Esophagus muscularis mucosa (tissue), 4 donors: ENCODE measurements at places on chromosomes 2 and 18. TPM values are rescaled to one million over a fixed set of nuclear protein-coding genes. Genes with fewer than 3 reads are reported as not detected.

GRCh38 chr18:31658670-31659575 lies 25.5 kb downstream of the B4GALT6 start:
- DNase-seq, result no peak

DNA sequence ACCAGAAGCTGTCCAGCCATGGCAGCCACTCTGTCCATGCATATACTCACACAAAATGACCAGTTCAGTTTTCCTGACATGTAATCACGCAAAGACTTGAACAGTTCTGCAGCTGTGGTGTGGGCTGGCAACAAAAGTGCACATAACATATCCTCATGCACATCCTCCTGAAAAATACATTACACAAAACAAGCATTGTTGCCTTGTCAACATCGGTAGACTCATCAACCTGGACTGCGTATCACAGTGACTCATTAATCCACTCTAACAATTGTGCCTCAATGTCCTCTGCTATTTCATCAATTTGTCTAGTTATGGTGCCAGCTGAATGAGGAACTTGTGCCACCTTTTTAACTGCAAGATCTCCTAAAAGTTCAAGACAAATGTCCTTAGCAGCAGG lies 19.5 kb downstream of the RBKS start:
- no peak for DNase-seq

DNA sequence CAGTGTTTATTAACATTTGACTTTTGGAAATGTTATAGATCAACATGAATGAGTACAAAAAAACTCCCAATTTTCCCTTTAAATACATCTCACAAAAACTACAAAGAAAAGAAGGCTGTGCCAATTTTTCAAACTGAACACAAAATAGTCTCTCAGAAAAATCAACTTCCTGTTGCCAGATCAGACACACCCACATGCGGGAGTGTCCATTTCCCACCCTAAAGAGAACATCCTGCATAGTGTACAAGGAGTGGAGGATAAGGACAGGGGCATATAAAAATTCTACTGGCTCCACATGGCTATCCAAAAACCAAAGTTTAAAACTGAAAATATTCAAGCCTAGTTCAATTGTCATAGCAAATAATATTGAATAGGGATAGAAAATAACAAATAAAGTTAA lies 165.3 kb downstream of the ATAD2B start:
- no peak for DNase-seq

DNA sequence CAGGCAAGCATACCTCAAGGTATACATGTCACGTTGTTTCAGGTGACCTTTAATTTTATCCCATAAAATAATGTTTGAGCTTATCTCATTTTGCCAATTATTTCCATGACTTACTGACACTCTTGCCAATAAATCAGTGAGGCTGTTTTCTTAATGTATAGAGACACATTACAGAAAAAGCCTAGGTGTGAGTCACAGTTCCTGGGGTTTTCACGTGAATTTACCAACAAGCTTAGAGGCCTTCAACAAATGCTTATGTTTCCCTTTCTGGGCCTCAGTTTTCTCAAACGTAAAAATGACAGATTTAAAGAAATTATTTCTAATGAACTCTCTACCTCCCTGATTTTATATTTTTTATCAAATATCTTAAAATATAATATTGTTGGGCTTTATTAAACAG lies 517.5 kb upstream of the SPHKAP start:
- no peak for DNase-seq

DNA sequence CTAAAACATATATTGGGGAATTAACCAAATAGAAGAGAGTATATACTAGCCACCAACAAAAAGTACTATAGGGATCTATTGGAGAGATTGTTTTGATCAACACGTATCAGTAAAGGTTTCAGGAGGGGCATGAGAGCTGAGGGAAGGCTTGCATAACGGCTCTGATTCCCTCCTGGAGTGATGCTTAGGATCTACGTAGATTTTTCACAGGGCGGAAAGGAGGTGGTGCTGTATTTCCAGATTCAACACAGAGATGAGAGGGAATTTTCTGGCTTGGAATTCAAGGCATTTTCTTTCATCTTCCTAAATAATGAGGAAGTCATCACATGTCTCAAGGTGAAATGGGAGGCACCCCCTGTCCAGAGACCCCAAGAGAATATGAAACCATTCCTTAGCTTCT lies 443.8 kb downstream of the CMPK2 start:
- no peak for DNase-seq

GRCh38 chr2:196980001-196980400 lies 53.5 kb upstream of the PGAP1 start:
- DNase-seq, result no peak

GRCh38 chr2:238868067-238868524 lies 20.2 kb downstream of the TWIST2 start:
- DNase-seq, result no peak

GRCh38 chr2:172931918-172932520 lies 143.6 kb upstream of the MAP3K20 start:
- DNase-seq, result no peak

- no peak for DNase-seq
Measured at GRCh38 chr2:7209757-7210555, 292.7 kb downstream of the RNF144A start.

GRCh38 chr2:156003780-156004179 lies 328.7 kb downstream of the NR4A2 start:
- DNase-seq, result no peak

DNA sequence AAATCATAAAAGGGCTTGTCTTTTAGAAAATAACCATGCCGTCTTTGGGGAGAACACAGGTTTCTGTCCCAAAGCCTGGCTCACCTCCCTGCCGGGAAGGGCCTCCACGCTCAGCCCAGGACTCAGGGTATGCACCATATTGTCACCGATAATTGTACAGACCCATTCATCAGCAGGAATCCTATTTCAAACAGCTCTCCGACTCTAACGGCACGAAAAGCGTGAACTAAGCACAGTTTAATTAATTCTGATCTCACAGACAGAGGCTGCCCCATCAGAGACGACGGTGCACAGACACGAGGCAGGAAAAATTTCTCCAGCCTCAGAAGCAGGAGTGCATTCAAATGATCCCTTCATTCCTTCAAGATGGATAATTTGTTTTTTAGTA lies 276.2 kb downstream of the MYCN start:
- DNase-seq, result no peak

GRCh38 chr18:34224423-34225217 lies at the start of gene NOL4:
TSS of gene NOL4 (minus strand) at chr18:34224913. CDS start at chr18:34223253, 1,660 bp downstream.
- DNase-seq, result no peak

GRCh38 chr18:11136241-11136640 lies 13.1 kb downstream of the PIEZO2 start:
- no peak for DNase-seq

GRCh38 chr2:26401739-26402541 lies at the start of gene DRC1:
TSS of gene DRC1 (plus strand) at chr2:26401920. CDS start at chr2:26401990, 70 bp downstream.
- DNase-seq, result no peak

DNA sequence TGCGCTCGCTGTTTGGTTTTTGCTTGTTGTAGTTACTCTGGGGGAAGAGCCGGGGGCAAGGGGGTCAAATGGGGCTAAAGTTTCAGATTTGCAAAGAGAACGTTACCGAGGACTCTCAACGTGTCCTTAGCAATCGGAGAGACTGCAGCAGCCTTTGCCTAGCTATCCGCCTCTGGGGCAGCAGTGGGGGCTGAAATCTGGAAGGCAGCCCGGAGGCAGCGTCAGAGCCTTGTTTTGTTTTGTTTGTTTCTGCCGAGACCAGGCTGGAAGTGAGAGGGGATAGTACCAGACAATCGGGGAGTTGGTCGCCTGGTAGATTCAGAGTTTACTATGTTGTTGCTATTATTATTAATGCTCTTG lies 1.2 kb downstream of the CDH20 start:
- DNase-seq, result no peak

- DNase-seq, result no peak
Measured at GRCh38 chr2:102295566-102295965, 15.8 kb upstream of the IL1RL1 start.

DNA sequence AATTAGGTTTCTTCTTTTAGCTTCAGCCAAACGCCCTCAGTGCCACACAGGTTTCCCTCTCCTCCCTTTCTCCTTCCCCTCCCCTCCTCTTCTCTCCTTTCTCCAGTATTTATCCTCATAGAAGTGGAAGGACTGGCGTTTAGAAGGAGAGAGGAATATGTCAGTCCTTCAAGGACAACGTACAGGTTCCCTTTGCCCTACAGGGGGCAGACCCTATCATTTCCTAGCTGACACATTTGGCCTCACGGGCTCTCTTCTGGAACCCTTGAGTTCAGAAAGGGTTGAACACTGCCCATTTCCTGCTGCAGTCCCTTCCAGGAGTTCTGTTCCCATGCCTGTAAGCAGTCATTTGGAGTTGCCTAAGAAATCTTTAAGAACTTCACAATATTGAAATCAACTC lies 46.1 kb downstream of the CDCA7 start:
- no peak for DNase-seq

- no peak for DNase-seq
Measured at GRCh38 chr2:95836151-95836550, 155.5 kb downstream of the ANKRD36C start.

- no peak for DNase-seq
Measured at GRCh38 chr2:118529908-118530599, 317.4 kb downstream of the EN1 start.

- no peak for DNase-seq
Measured at GRCh38 chr2:166768393-166769123, 119.7 kb upstream of the XIRP2 start.

DNA sequence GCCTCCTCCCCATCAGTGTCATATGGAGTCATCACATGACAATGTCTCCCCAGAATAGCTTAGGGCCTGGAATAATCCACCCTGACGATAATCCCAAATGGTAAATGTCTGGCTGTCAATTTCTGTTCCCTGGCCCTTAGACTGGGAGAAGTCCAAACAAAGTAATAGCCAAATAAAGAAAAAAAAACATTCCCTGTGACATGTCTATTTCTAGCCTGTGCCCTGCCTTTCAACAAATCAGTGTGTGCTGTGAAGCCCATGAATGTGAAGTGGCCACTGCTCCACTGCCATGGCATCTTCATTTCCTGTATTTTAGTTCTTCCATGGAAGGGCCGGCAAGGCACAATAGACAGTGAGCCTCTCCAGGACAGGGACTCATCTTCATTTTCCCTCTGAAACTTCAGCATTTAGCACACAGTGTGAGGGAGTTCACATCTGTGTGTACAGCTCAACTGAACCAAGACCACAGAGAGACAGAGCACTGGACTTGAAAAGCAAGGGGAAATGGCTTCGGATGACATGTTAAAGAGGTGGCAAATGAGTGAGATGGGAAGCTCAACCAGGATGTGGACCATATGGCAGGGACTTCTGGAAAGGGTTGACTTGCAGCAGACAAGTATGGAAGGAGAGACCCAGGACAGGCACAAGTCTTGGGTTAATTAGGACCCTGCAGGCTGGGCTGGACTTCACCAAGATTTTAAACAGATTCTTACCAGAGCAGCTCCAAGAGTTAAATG lies 140.0 kb downstream of the ANTXR1 start:
- DNase-seq, result no peak

- DNase-seq, result no peak
Measured at GRCh38 chr18:43563780-43564179, 286.5 kb upstream of the SYT4 start.

The TCF7L1 gene
- total RNA-seq, result 23.2 TPM

The AQP12A gene
- not detected for total RNA-seq

The CRYBA2 gene
- total RNA-seq, result not detected

The SLC23A3 gene
- 0.58 TPM for total RNA-seq

The ALPG gene
- not detected for total RNA-seq
